T-helper 9 cell (primary cell): ENCODE measurements at places on chromosomes 13 and 19.

DNA sequence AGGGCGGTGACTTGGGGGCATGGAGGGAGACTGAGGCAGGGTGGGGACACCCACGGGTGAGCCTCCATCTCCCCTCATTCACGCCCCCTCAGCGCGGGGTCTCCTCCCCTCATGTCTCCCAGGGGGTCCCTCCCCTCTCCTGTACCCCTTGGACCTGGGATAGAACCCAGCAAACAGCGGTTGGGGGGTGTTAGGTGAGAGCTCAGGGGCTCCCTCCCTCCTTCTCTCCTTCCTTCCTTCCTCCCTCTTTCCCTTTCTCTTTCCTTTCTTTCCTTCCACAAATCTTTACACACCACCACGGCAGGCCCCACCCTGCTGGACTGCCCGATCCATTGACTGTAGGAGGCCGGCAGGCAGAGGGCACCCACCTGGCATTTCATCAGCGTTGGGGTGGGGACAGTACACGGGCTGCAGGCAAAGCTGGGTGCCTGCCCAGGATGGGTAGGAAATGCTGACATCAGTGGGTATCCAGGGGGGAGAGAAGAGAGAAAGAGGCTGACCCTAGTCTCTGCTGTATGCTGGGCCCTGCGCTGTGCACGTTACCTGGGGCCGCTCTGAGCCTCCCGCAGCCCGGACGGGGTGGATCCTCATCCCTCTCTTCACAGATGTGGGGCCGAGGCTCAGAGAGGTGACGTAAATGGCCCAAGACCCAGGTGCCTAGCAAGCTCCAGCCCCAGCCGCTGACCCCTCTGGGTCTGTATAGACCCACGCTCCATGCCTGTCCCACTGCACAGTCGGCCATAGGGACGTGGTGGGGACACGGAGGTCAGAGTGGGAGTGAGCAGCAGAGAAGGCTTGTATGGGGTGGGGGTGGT lies 3.5 kb downstream of the SSC5D start:
- DNase-seq: no peak

GRCh38 chr19:57002710-57003109 lies 117.1 kb upstream of the USP29 start:
- no peak for DNase-seq

GRCh38 chr19:12789904-12790619 lies 1.2 kb upstream of the JUNB start:
- peak; percentile 84 for DNase-seq

GRCh38 chr13:30140973-30141372 lies 166.4 kb downstream of the KATNAL1 start:
- DNase-seq: no peak

GRCh38 chr13:36806102-36806501 lies 12.9 kb upstream of the RFXAP start:
- no peak for DNase-seq

DNA sequence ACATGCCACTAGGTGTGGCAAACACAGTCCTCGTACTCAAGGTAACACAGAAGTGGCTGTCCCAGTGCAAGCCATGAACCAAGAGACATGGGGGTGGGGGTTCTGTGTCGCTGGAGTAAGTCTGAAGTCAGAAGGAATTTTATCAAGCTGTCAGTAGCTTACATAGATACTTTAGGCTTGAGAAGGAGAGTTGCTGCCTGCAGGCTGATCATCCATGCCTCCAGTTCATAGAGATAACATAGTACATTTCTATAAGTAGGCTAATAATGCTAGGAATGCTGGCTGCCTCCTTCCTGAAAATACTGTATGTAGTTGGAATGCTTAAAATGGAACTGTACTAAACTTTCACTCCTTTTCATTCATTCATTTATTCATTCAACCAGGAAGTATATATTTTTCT lies 70.1 kb downstream of the CAB39L start:
- DNase-seq: no peak

DNA sequence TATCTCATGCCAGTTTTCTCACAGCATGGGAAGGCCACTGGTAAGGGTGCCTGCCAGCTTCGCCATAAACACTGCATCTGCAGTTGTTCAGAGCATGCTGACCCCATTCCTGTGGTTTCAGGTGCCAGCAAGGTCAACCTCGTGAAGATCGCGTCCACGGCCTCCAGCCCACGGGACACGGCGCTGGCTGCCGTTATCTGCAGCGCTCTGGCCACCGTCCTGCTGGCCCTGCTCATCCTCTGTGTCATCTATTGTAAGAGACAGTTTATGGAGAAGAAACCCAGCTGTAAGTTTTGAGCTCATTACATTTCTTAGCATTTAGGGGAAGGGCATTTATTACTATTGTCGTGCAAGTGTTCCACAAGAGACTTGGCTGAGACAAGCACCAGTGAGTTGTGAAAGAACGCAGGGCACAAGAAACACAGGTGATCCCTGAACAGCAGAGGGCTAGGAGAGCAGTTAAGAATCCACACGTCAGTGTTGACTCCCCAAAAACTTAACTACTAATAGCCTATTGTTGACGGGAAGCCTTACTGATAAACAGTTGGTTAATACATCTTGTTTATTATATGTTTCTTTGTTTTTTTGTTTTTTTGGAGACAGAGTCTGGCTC lies 88.8 kb downstream of the TNFRSF19 start:
- DNase-seq: no peak

DNA sequence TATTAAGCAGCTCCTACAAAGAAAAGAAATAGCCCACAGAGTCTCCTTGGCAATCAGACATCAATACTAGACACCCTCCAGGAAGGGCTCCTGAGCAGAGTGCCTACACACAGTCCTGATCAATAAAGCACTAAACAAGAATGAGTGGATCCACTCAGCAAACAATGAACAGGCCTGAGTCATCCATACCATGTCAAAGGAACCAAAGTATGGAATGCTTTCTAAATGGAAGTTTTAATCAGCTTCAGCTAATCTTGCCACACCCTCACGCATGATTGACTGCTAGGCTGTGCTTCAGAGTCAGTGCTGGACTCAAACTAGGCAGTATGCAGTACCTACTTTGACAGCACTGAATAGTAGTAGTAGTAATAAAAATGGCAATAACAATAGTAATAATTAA lies 392.7 kb upstream of the HTR2A start:
- no peak for DNase-seq

GRCh38 chr13:50617134-50617721 lies 226.3 kb downstream of the DLEU7 start:
- DNase-seq: no peak

- DNase-seq: no peak
Observed at GRCh38 chr13:36357692-36358091, 11.5 kb upstream of the SPART start.

- DNase-seq: no peak
Observed at GRCh38 chr19:13092158-13092543, 10.5 kb downstream of the LYL1 start.

DNA sequence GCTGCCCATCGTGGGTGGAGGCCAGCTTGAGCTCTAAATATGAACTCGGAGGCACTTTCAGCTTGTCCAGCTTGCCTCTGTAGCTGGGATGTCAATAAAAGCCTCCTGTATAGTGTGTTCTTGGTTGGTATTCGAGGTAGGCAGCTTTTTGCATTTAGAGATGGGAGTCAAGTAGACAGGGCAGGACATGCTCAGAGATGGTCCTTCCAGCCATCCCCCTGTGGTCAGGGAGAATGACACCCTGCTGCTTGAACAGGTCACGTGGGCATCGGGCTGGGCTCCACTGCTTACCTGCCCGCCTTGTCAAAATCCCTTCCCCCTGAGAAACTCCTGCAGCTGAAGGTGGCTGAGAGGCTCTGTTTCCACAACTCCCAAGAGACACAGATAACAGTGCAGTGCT lies 302.5 kb downstream of the ZNF536 start:
- DNase-seq: no peak

GRCh38 chr19:30479231-30479630 lies 107.0 kb downstream of the ZNF536 start:
- DNase-seq: no peak

DNA sequence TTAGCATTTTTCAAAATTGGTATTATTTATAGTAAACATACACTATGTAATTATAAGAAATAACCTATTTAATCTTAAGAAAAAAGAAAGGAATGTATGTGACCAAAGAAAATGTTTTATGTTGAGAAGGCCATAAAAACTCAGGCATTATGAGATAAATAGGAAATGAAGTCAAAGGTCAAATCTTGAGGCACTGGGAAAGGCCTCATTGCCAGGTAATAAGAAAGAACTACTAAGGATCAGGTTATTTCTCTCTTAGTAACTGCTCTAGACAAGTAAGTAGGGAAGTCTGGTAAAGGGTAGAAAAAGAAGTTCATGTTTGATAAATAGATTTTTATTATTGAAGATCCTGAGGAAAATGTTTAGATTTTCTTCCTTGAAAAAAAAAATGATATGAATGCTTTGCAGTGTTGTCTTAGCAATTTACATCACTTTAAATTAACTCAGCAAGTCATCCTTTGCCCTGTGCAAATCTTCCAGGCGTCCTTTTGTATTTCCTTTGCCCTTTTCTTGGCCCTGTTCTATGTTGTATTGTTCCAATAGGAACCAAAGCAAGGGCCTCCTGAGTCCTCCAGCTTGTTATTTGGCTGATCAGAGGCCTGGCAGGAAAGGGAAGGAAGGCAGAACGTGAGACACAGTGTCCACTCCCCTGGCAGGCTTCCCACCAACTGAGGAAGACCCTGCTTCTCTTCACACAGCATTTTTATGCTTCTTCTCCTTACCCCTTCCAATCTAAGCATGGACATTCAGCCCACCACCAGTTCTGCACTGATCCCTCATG lies 260.4 kb upstream of the MIR17HG start:
- no peak for DNase-seq

GRCh38 chr13:111215081-111216047 lies 100.3 kb downstream of the ARHGEF7 start:
- no peak for DNase-seq

- DNase-seq: no peak
Observed at GRCh38 chr13:33284031-33284430, 1.5 kb downstream of the STARD13 start.

DNA sequence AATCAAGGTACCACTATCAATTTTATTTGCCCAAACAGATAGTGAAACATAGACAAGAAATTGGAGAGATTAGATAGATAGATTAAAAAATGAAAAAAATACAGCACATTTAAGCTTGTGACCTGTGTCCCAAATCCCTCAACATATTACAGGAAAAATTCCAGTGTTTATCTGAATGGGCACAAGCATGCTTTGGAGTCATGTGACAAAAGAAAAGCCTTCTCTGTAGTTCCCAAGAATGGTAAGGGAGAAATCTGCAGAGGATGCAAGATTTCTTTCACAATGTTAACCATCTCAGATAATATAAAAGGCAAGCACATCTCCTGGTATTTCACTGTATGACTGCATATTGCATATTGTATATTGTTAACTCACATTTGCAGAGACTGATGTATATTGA lies 168.0 kb downstream of the PCDH9 start:
- no peak for DNase-seq

DNA sequence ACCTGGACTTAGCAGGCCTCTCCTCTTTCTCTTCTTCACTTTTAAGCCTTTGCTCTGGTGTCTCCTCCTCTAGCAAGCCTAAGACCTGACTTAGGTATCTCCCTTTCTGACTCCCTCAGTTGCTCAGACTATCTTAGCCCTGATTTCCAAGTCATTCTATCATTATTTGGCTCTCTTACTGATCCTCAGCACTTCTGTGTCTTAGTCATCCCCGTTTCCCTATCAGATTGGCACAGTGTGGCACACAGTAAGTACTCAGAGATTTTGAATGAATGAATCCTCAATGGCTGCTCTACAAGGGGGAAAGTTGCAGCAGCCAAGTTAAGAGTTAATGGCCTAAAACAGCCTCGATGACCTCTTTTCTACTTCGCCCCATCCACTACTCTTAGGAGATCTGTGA lies 8.2 kb downstream of the KCTD12 start:
- DNase-seq: no peak

- no peak for DNase-seq
Observed at GRCh38 chr19:7098096-7098495, 28.6 kb downstream of the ZNF557 start.

DNA sequence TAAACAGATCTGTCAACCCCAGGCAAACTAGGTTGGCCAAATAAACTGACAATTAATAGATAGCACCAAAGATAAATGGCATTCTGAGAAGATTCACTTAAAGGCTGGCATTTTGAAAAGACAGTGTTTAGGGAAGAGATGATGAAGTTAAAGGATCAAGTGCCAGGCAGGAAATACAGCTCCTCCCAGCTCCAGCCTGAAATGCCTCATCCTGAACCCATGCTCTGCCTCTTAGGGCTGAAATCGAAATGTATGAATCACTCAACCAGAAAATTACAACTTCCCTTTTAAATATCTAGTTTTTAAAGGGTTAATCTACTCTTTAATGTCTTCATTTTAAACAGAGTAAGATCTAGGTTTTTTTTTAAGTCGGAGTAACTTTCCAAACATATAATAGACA lies 171.2 kb upstream of the UBL3 start:
- DNase-seq: no peak

DNA sequence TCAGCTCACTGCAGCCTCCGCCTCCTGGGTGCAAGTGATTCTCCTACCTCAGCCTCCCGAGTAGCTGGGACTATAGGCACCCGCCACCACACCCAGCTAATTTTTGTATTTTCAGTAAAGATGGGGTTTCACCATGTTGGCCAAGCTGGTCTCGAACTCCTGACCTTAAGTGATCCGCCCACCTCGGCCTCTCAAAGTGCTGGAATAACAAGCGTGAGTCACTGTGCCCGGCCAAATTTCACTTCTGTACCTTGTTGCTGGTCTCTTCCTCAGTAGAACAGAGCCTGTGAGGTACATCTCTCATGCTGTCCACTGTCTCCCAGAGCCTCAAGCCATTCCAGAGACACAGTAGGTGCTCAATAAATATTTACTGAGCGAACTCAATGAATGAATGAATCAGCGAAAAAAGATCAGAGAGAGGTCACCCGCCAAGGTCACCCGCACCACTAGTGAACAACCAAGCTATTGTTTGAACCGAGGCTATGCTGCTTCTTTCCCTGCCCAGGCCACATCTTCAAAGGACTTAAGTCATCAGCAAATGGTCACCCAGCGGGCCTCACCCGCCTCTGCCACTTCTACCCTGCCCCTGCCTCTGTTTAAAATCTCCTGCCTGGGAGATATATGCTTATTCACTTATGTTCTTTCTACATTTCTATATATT lies 9.3 kb downstream of the TMEM143 start:
- no peak for DNase-seq

DNA sequence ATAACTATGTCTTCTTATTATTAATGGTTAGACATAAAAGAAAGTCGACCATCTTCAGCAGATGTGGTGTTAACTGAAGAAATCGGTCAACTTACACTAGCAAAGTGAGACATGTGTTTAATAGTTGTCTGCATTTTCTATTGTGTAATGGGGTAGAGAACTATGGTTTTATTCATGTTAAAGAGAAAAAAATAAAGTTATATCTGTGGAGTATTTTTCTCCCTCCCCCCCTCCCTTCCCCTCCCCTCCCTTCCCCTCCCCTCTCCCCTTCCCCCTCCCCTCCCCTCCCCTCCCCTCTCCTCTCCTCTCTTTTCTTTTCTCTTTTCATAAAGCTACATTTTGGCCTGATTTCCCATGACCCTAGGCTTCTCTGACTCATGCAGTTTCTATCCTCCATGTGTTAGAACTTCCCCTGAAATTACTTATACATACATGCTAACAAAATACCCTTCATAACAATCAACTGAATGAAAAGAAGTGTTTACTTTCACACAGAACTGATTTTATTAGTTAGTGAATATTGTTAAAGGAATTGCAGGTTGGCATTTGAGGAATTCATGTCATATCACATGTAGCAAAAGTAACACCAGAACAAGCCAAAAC lies 1431.0 kb upstream of the ATXN8OS start:
- no peak for DNase-seq

- DNase-seq: no peak
Observed at GRCh38 chr19:29673451-29674371, 8.4 kb downstream of the PLEKHF1 start.

- DNase-seq: no peak
Observed at GRCh38 chr13:99647596-99647985, 146.3 kb downstream of the TM9SF2 start.
